Fibroblast of villous mesenchyme (primary cell): ENCODE measurements at places on chromosomes 2 and 18.

DNA sequence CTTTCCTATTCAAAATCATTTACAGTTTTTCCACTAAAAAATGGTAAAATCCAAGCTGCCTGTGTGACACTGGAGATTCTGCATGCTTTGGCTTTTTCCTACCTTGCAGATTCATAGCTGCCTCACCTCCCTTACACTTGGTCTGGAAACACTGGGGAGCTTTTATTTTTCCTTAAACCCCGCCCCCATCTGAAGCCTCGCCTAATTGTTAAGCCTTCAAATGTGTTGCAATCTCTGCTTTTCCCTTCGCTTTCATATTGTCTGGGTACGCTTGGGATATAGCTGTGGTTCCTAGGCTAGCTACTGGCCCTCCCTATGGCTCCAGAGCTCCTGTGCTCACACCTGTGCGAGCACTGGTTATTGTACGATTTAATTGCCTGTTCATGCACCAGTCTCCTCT lies 942.4 kb upstream of the GYPC start:
- DNase-seq, result no peak

GRCh38 chr2:195044801-195045200 lies 612.2 kb upstream of the SLC39A10 start:
- DNase-seq, result peak; percentile 16

DNA sequence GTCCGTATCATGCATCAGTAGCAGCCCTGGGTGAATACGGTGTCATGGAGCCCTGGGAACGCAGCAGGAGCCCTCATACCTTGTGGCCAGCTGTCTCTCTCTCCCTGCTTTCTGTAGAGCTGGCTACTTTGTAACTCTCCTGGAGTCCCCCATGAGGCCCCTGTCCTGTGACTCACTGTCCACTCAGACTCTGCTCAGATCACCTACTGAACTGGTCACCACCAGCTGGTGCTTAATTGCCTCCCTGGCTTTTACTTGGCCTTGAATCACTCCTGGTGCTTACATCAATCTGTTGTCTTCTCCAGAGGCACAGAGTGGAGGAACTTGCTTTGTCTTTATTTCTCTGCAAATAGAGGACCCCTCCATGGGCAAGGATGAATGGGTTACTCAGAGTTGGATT lies 172.7 kb downstream of the HRH4 start:
- no peak for DNase-seq

- DNase-seq, result peak; percentile 97
Measured at GRCh38 chr2:64144057-64145013, at the start of gene PELI1. TSS of gene PELI1 (minus strand) at chr2:64144420. CDS start at chr2:64108310, 36,110 bp downstream.

GRCh38 chr2:26597197-26597596 lies 44.0 kb downstream of the CIB4 start:
- DNase-seq, result no peak

GRCh38 chr2:78757191-78757590 lies 268.3 kb upstream of the REG3G start:
- no peak for DNase-seq

GRCh38 chr18:60162388-60162787 lies 210.2 kb downstream of the MC4R start:
- no peak for DNase-seq

DNA sequence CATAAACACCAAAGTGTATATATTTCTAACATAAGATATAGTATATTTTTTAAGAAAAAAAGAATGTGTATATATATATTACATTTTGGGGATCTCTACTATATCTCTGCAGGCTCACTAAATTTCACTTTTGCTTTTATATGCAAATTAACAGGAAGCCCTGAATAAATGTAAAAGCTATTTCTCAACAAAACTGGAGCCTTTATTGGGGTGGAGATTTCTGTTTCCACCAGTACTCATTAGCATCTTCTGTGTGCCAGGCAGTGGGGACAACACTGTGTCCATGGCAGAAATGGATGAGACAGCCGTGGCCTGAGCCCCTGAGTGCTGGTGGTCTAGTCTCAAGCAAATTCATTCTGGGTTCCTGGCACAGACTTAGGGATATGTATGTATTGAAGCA lies 41.3 kb downstream of the C18orf63 start:
- no peak for DNase-seq

DNA sequence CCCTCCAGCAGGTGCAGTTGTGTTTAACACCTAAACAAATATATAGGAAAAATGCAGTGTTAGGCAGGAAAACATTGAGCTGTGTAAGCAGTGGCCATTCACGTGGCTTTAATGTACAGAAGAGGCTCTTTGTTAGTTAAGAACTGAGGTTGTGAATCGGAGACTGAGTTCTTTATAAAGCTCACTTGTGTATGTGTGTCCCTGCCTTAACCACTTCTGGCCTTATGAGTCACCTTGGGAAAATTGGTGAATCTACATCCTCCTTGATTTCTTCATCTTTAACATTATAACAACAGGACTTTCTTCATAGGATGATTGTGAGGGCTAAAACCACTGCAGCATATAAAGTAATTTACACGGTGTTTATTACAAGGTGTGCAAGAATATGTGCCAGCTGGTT lies 188.4 kb upstream of the TPO start:
- DNase-seq, result no peak

GRCh38 chr2:3442185-3442584 lies 62.7 kb downstream of the TRAPPC12 start:
- no peak for DNase-seq

DNA sequence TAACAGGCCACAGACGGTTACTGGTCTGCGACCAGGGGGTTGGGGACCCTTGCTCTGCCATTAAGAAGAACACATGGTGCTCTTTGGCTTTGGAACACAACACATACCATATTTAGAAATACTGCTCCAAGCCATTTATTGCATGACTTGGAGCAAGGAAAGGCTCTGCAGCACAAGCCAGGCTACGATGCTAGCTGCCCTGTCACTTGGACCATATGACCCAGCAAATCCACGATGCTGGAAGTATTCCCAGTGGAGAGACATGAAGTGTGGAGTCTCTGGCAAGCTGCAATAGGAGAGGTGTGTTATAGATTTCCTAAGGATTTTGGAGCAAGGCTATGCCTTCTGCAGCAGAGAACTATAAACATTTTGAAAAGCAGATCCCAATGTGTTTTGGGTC lies 171.2 kb downstream of the HAUS1 start:
- no peak for DNase-seq

- no peak for DNase-seq
Measured at GRCh38 chr2:53559302-53559966, 208.2 kb upstream of the CHAC2 start.

GRCh38 chr18:23226391-23226790 lies 91.1 kb downstream of the CABLES1 start:
- peak; percentile 64 for DNase-seq

DNA sequence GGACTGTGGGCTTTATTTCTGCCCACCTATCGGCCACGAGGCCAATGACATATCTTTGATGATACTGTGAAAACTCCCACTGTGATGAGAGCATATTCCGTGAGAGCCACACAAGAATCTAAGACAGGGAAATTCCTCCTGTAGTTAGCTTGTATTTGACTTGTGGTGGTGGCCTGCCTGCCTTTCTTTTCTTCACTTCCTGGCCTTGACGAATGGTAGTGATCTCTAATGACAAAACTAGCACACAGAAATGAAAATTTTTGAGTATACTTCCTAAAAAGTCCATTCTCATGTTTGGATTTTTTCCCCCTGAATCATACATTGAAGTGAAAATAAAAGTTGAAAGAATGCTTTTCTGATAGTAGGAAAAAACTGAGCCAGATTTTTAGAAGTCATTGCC lies 94.4 kb downstream of the MGAT5 start:
- peak; percentile 48 for DNase-seq

DNA sequence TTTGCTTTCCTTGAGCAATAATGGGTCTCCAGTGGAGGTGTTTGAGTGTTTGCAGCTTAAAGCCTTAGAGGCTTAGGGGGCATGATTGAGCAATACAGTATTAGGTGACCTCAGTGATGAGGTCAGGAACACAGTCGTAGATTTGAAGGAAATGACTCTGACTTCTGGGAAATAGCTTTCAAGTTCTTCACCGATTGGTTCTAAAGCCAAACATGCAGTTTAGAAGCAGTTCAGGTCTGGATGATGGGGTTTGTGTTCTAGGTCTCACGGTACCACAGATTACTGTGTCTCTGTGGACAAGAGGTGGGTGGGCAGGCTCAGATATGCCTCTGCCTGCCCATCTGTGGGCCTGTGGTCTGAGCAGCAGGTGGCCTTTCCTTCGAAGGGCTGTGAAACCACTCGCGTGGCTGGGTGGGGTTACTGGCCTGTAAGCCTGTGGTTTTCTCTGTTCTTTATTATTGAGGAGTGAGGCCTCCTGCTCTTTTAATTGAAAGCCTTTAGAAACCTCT lies 7.8 kb downstream of the MTHFD2 start:
- peak; percentile 95 for DNase-seq

- no peak for DNase-seq
Measured at GRCh38 chr2:171334946-171335345, 98.8 kb downstream of the METTL8 start.

- no peak for DNase-seq
Measured at GRCh38 chr18:66078925-66079800, 328.4 kb downstream of the CDH7 start.

GRCh38 chr2:28662044-28662443 lies 89.6 kb upstream of the PPP1CB start:
- no peak for DNase-seq

GRCh38 chr2:21820271-21820670 lies 696.5 kb downstream of the TDRD15 start:
- DNase-seq, result peak; percentile 24

GRCh38 chr2:196809260-196809659 lies at the start of gene C2orf66:
TSS of gene C2orf66 (minus strand) at chr2:196809355. CDS start at chr2:196809336, 19 bp downstream.
- no peak for DNase-seq

- no peak for DNase-seq
Measured at GRCh38 chr18:79876497-79876896, 75.0 kb downstream of the SLC66A2 start.

DNA sequence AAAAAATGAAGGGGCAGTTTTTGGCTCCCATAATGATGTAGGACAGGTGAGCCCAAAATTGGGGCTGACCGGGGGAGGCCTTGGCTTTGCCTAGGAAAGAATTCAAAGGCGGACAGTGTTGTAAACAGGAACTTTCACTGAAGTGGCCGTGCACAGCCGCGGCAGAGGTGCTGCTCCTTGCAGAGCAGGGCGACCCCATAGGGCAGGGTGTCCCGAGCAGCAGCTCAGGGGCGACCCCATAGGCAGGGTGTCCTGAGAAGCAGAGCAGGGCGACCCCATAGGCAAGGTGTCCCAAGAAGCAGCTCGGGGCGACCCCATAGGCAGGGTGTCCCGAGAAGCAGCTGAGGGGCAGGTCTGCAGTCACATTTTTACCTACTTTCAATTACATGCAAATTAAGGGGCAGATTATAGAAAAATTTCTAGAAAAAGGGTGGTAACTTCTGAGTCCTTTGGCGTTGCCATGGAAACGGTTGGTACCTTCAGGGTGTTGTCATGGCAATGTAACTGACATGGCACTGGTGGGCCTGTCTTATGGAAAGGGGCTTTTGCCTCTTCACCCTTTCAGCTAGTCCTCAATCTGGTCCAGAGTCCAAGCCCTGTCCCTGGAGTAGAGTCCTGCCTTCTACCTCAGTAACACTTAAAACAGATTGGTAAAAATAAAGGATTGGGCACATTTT lies 134.5 kb downstream of the FBXO15 start:
- no peak for DNase-seq

DNA sequence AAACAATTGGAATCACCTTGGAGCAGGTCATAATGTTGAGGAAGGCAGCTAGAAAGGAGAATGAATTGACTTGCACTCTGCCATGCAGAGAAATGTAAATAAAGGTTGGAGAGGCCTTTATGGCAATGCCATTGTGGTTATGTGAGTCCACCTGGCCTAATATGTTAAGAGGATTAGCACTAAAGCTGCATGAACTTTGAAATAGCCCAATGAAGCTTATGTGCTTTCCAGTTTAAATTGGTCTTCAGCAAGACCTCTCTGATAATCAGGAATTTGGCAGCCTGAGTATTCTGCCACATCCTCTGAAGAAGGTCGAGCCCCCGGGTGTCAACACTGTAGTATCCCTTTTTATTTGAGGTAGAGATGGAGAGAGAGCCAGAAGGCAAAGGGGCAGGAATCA lies 464.9 kb downstream of the CDH2 start:
- DNase-seq, result no peak

DNA sequence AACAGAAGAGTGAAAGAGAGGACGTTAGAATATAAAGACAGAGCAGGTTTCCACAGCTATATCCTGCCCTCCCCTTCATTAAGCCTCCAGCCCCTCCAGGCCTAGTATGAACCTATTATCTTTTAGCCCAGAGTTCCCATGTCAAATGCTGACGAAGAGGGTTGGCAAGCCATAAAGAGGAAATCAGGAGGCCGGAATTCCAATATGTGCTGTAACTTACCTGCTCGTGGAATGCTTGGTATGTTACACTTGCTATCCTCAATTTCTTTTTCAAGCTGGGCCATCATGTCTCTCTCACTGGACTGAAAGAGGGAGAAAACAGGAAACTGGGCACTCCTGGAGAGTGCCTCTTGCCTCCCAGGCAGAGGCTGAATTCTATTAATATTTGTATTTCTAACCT lies 264.1 kb downstream of the TRIB2 start:
- no peak for DNase-seq

DNA sequence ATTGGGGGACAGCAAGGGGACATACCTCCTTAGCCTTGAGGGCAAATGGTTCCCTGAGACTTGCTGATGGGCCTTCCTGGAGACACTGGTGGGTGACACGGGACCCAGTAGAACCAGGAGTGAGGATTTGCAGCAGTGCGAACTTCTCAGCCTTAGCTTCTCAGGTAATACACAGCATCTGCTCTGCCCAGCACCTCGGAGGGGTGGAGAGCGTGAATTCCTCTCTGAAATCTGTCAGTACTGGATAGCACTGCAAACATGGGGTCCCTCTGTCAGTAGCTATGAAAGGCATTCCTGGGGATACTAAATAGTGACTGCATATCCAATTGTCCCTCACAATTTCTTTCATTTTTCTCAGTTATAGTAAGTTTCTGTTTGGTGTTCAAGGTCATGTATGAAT lies 151.7 kb downstream of the GBX2 start:
- no peak for DNase-seq
